ENCODE measurements at places on chromosomes 1 and 21.

- DNase-seq = no peak
Measured at GRCh38 chr1:117697220-117697781, 91.5 kb downstream of the TENT5C start.

GRCh38 chr1:25543425-25544242, at the start of gene LDLRAP1:
LDLRAP1 (plus strand) TSS chr1:25543606; CDS start chr1:25543699, 93 bp downstream.
- DNase-seq = peak; percentile 72

DNA sequence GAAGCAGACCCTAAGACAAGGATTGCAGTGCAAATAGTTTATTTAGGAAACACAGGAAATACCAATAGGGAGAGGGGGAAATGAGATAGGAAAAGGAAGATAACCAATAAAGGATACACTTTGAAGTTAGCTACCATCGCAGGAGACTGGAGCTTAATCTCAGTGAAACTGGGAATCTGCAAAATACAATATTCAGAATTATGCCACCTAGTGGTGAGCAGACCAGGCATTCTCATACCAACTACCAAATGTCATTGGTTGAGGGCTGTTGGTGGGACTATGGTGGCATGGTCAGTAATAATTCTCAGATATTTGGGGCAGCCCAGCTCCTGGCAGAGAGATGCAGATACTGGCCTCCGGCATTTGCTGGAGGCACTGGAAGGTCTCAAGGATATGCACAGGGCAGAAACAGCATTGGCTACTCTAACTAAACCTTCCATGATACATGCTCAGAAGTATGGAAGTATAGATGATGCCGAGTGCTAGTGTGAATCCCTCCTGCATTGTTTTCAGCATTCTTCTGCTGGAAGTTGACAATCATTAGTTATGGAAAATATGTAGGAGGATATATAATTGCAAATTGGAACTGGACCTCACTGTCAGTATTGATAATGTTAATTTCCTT, 11.8 kb upstream of the ZFP69B start:
- peak; percentile 52 for DNase-seq

DNA sequence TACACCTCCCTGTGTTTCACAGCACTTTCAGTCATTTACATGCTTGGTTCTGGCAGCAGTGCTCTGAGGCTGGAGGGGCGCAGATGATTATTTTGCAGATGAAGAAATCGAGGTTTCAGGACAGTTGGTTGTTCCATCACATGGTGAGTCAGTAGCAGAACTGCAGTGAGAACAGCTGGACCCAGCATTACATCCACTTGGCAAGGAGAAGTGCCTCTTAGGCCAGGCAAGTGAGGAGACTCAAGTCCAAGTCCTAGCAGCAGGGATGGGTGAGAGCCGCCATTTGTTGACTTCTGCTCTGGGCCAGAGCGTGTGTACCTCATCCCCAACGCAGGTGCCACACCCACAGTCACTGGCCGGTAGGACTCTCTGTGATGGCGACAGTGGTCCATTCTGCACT, 26.8 kb upstream of the EPHA8 start:
- no peak for DNase-seq

DNA sequence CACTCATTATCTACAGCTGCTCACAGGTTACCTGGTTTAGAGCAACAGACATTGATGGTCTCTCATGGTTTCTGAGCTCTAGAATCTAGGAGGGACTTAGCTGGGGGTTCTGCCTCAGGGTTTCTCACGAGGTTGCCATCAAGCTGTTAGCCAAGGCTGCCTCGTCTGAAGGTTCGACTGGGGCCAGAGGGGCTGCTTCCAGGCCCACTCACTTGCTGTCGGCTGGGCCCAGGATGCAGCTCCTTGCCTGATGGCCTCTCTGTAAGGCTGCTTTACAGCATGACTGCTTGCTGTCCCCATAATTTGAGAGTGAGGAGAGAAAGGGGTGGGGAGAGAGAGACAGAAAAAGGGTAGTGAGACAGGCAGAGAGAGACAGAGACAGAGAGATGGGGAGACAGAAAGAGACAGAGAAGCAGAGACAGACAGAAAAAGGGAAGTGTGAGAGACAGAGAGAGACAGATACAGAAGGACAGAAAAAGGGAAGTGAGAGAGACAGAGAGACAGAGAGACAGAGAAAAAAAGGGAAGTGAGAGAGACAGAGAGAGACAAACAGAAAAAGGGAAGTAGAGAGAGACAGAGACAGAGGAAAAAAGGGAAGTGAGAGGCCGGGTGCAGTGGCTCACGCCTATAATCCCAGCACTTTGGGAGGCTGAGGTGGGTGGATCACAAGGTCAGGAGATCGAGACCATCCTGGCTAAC, 106.8 kb upstream of the C1orf174 start:
- no peak for DNase-seq

DNA sequence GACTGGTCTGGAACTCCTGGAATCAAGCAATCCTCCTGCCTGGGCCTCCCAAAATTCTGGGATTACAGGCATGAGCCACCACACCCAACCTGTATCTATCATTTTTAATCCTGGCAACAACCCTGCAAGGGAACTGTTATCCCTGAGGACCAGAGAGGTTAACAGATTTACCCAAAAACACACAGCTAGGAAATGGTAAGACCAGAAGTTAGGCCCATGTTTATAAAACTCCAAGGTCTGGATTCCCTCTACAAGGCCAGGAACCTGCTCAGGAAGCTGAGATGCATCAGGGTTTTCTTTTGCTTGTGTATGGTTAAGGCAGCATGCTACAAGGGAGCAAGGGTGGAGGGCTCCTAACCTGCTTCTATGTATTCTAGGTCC, 17.8 kb upstream of the TTC39A start:
- DNase-seq = no peak

DNA sequence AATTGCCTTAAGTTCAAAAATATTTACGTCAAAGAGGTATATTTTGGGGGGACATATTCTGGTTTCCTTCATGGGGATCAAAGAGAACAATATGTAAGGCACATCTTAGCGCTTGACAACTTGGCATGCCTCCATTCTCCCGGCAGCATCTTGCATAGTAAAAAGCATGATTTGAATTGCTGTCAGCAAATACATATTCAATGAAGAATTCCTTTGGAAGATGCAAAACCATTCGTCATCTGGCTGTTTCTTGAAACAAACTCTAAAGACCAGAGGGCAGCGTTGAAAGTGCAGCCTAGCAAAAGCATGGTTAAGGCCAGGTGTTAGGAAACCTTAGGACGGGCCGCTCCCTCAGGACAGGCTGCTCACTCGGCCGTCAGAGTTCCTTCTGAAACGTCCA, 3.4 kb upstream of the PIK3CD start:
- no peak for DNase-seq

DNA sequence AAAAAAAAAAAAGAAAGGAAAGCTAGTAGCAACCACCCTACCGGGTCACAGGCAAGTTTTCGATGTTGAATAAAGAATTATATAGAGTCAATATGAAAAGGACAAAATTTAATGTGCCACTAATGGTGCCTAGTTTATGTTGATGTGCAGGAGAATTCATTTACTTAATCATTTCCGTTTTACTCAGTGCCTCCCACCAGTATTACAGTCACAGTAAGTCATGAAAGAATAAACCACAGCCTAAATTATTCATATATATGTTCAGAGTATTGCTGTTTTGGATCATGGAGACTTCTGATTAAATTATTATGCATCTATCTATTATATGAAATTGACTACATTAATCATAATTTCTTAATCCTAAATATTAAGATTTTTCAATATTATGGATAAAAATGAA, 35.3 kb downstream of the FNBP1L start:
- DNase-seq = no peak

- DNase-seq = no peak
Measured at GRCh38 chr1:227131193-227131592, 187.1 kb downstream of the CDC42BPA start.

GRCh38 chr1:105865546-105865945, 1190.9 kb upstream of the PRMT6 start:
- no peak for DNase-seq

GRCh38 chr21:20377250-20377649, 621.0 kb upstream of the NCAM2 start:
- DNase-seq = no peak

DNA sequence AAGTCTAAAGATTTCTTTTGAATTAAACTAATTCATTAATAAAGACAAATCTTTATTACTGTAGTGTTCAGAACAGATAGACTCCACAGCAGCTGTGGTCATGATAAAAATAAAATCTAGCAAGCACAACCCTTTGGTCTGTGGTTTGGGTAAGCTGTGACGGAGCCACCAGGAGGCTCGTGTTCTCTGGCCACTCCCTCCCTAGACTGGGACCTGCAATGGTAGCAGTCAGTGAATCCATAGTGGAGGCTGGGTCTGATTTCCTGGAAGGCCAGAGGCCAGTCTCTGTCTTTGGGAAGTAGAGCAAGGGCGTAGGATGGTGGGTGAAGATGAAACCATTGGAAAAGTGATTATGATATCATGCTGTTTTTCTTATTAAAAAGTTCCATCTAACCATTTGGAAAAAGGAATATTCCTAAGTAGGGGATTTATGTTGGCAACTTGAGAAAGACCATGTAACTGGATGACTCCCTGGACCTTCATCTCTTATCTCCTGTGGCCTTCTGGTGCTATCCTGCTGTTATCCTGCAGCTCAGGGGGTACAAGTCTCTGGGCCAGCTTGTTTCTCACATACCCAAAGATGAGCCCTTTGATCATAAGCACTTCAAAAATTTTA, 39.0 kb downstream of the TENT5C start:
- DNase-seq = no peak

GRCh38 chr1:37425221-37425620, 49.2 kb upstream of the ZC3H12A start:
- DNase-seq = no peak

GRCh38 chr1:18045203-18045602, 62.4 kb upstream of the IGSF21 start:
- no peak for DNase-seq

DNA sequence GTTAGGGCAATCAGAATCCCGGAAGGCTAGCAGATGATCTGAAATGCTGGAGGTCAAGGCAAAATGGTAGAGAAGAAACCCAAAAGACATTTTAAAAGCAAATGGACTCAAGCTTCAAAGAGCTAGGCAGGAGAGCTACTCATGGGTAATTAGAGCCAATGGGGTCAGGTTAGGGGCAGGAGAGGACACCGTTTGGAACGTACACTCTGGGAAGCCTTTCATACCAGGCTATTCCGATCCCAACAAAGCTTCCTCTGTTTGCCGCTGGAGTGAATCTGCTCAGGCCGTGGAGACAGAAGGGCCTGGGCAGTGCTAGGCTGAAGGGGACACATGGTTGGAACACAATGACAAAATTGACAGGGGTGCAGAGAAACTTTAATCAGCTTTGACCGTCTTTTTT, 346.6 kb downstream of the RPS6KC1 start:
- no peak for DNase-seq

- peak; percentile 48 for DNase-seq
Measured at GRCh38 chr21:45109831-45110492, 35.6 kb downstream of the ADARB1 start.

GRCh38 chr1:51732701-51733425, 116.0 kb downstream of the OSBPL9 start:
- DNase-seq = no peak

DNA sequence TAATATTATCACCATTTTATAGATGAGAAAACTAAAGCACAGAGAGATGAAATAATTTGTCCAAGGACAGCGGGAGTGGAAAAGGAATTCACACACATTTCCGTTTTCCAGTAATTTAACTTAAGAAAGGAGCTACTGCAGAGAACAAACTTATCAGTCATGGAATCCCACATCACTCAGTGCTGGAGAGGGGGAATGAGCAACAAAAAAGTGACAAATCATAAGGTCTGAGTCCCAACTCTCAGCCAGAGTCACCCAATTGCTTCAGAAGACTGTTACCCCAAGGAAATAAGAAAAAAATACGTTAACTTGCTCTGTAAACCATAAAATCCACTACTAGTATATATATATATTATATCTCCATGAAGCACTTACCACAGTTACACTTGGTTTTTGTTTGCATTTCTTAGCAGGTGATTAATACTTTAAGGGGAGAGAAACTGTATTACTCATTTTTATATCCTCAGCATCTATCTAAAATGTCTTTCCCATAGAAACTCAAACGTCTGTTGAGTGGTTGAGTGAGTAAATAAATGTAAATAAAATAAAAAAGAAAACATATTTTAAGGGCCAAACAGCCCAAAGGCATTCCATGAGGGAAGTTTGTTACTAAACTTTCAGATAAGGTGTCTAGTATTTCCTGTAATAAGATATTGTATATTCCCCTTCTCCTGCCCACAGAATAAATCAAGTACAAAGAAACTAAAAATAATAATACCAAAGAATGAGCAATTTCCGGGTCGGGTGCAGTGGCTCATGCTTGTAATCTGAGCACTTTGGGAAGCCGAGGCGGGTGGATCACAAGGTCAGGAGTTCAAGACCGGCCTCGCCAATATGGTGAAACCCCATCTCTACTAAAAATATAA, 76.8 kb downstream of the SLC45A1 start:
- DNase-seq = peak; percentile 34

DNA sequence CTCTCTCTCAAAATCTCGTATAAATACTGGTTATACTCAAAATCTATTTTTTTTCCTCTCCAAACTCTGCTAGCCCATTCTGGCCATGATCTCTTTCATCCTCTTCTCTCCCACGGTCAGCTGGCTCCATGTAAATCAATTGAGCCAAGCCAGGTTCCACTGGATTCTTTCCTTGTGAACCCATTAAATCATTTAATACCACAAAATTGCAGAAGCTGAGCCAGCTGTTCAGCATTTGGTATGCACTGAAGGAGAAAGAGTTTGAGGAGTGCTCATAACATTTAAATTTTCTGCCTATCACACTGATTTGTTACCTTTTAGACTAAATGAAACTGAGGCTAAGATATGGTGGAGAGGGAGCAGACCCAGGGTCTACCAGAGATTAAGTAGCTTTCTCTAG, 29.1 kb upstream of the TADA1 start:
- DNase-seq = no peak

DNA sequence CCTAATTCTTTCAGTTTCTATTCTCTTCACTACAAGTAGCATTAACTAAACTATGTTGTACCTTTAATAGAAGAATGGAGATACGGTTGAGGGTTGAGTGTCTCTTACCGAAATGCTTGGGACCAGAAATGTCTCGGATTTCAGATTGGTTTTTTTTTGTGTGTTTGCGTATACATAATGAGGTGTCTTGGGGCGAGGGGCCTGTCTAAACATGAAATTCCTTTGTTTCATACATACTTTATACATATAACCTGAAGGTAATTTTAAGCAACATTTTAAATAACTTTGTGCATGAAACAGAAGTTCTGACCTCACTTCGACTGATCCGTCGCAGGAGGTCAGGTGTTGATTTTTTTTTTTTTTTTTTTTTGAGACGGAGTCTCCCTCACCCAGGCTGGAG, 36.3 kb upstream of the MYOCOS start:
- no peak for DNase-seq

GRCh38 chr1:28173980-28174297, 2.6 kb downstream of the PTAFR start:
- no peak for DNase-seq

DNA sequence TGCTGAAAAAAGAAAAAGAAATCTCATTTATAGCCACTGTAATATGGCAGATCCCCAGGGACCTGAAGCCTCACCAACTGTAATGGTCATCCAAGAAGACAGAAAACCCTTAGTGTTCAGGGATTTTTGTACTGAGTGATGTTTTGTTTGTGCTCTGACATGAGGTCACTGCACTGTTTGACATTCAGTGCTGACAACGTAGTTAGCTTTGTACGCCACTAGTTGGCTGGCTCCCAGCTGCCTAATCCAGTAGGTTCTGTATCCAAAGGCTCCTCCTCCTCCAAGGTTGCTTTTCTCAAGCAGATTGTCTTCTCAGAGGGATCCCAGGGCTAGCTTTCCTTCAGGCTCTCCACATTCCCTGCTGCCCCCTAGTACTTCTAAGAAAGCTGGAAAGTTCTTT, 9.5 kb upstream of the YRDC start:
- no peak for DNase-seq

Data from CD4-positive, alpha-beta T cell treated with Interleukin-17A for 4 hours (primary cell).